ENCODE measurements at places on chromosomes 1 and 21.

- DNase-seq = no peak
These were observed 2.0 kb upstream of the B3GALT5 start for GRCh38 chr21:39610703-39611102.

DNA sequence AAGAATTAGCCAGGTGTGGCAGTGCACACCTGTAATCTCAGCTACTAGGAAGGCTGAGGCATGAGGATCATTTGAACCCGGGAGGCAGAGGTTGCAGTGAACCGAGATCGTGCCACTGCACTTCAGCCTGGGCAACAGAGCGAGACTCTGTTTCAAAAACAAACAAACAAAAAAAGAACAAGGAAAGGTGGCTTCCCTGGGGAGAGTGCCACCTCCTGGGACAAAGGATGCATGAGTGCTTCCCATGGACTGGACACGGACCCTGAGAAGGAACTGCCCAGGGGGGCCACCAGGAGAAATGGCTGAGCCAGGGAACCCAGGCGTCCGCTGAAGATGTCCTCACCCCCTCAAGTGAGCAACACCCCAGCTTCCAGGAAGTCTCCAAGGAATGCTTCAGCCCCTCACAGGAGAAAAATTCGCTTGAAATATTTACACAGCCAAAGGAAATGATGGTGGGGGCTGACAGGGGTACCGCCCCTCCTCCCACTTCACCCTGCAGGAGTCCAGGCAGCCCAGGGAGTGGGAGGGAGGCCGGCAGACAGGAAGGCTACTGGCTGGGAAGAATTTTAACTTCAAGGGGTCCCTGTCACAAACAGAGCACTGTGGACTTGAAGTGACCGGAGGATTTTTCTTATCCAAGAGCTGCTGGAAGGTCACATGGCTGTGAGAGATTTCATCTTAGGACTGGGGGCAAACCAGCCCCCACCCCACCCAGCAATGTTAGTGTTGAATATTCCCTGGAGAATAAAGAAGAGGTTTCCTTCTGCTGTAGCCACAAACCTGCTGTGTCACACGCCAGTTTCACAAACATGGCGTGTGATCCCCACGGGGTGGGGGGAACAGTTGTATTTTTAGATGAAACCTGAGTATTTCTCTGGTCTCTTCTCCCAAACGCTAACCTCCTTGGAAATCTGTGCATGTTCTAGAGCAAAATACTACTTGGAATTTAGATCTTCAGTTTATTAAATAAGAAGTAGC, 90.8 kb upstream of the SLC25A33 start:
- DNase-seq = no peak

- DNase-seq = no peak
These were observed 768 bp downstream of the EDARADD start for GRCh38 chr1:236394879-236395229.

- no peak for DNase-seq
These were observed 281.1 kb upstream of the CXADR start for GRCh38 chr21:17231771-17232170.

GRCh38 chr1:197269053-197269452, 1.0 kb downstream of the CRB1 start:
- DNase-seq = no peak

- DNase-seq = no peak
These were observed 197.1 kb downstream of the AJAP1 start for GRCh38 chr1:4851385-4852065.

DNA sequence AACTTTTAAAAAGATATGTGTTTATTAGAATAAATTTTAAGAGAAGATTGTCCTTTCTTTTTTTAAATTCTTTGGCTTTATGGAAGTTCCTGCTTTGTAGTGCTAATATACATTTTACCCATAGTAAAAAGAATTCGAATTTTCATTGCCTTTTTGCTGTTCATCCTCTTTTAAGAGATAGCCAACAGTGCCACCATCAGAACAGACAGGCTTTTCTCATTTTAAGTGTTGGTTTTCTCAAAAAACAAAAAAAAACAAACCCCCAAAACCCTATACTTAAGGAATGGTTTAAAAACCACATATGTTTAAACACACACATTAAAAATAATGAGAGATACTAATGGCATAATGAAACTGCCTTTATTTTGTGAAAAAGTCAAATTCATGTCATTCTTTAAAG, 118.8 kb downstream of the NEK7 start:
- no peak for DNase-seq

DNA sequence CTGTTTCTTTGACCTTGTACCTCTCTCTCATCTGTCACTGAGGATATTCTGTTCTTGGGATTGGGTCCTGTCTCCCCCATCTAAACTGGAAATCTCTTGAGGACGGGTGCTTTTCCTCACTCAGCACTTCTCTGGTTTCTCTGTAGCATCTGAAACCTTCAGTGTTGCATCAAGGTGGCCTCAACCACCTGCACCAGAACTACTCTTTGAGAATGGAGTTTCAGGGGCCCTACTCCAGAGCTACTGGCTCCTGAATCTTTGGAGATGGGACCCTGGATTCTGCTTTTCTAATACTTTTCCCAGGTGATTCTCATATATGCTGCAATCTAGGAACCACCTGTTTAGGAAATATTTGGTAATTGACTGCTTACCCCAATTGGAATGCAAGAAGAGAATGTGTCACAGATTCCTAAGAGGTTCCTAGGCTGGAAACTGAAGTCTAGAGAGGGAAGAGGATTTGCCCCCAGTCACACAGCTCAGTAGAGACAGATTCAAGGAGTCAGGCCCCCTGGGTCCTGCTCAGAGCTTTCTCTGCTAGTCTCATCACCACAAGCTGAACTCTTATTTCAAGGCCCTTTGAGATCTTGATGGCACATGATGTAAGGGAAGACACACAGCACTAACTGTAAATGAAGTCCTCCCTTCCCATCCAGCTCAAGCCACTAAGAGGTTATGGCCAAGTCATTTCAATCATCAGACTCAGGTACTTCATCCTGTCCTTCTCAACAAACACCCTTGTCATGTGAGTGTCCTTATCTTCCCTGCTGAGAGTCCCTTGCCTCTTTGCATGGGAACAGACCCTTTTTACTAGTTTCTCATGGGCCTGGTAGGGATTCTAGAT, 48.7 kb downstream of the EIF2D start:
- no peak for DNase-seq

DNA sequence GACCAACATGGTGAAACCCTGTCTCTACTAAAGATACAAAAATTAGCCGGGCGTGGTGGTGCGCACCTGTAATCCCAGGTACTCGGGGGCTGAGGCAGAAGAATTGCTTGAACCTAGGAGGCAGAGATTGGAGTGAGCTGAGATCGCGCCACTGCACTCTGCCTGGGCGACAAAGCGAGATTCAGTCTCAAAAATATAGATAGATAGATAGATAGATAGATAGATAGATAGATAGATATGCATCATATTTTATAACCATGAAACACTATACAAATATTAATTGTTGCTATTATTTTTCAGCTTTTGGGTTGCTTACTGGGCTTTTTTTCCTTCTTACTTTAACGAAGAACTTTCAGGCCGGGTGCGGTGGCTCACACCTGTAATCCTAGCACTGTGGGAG, 4.8 kb upstream of the FAF1 start:
- no peak for DNase-seq

DNA sequence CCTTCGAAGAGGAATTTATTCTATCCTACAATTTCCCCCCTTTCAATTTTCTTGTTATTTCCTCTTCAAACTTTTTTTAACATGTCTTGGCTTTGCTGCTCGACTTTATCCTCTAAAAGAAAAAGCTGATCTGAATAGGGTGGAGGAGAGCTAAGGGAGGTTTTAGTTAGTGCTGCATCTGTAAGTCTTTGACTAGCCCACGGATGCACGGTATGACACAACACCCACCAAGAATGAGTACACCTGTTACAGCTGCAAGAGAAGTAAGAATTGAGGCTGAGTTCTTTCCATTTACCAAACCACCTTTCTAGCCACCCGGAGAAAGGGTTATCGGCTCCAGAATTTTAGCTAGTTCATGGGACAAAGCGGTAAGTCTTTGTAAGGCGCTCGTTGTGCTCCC, 23.8 kb downstream of the SCCPDH start:
- DNase-seq = no peak

- no peak for DNase-seq
These were observed 32.6 kb upstream of the RGS8 start for GRCh38 chr1:182716740-182717720.

DNA sequence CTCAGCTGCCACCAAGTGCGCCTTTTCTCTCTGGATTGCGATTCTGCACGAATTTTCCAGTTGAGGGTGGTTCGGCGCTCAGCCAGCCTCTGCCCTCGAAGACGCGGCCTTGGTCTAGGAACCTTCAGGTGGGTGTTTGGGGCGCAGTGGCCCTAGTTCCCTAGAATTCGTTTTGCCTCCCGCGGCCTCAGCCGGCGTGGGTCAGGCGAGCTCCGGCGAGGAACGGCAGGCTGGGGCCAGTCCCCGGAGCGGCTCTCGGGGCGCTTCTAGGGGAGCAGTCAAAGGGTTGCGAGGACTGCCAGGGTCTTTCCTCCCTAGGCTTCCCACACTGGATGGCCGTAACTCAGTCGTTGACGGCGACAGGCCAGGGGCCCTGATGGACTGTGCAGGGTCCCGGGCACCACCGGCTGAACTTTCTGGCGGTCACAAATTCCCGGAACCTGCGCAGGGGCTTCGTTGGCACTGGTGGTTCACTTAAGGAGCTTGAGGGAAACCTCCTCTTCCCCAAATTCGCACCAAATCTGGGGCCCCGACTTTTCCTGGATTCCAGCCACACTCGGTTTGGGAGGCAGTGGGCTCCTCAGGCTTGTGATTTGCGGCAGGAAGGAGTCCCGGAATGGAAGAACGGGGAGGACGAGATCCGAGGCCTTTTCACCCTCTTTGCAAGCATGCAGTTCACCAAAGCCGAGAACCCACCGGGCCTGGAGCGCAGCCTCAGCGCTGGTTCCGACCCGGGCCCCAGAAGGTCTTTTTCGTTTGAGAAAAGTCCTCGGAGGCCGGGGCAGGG, 1.2 kb downstream of the DMBX1 start:
- DNase-seq = no peak

DNA sequence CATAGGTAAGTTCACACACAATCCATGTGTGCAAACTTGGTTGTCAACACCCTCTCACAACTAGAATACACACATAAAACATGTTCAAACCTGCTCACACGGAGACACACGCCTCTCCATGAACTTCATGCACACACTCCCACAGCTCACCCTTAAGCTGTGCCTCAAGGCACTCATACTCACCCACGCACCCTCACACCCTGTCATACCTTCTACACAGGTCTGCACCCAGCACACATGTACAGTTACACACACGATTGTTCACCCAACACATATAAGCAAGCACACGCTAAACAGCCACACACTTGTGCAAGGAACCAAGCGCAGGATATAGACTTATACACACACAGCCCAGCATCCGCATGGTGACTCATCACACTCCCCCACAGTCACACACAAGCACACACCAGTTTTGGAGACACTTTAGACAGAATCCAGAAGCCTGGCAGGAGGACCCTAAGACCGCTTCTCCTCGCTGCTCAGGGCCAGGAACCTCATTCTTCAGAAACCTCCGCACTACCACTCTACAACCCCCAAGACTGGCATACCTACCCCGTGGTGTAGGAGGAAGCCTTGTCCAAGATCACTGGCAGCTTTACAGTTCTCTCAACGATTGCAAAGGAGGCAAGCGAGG, 58.7 kb upstream of the ZC3H12A start:
- DNase-seq = no peak

- DNase-seq = no peak
These were observed 31.0 kb downstream of the SLC16A1 start for GRCh38 chr1:112925015-112925414.

GRCh38 chr1:32331549-32331948, 4.5 kb downstream of the MARCKSL1 start:
- no peak for DNase-seq

DNA sequence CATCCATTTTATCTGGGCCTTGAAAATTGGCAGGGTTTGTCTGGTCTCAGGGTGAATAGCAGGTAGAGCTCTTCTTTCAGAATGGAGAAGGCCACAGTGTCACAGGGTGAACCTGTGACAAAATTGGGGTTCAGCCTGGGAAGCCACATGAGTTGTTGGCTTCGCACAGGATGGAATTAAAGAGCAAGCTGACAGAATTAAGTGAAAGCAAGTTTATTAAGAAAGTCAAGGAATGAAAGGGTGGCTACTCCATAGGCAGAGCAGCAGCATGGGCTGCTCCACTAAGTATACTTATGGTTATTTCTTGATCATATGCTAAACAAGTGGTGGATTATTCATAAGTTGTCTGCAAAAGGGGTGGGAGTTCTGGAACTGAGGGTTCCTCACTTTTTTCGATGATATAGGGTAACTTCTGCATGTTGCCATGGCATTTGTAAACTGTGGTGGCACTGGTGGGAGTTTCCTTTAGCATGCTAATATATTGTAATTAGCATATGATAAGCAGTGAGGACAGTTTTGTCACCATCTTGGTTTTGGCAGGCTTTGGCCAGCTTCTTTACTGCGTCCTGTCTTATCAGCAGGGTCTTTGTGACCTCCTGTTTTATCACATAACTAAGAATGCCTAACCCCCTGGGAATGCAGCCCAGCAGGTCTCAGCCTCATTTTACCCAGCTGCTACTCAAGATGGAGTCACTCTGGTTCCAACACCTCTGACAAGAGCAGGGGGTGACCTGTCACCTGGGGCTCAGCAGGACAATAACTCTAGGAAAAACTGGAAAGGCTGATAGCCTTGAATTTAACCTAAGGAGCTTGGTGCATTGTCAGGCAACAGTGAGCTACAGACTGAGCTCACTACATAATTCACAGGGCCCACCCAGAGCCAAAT, 5.1 kb downstream of the IFNAR2 start:
- no peak for DNase-seq

- DNase-seq = no peak
These were observed 10.6 kb downstream of the VCAM1 start for GRCh38 chr1:100730130-100730529.

DNA sequence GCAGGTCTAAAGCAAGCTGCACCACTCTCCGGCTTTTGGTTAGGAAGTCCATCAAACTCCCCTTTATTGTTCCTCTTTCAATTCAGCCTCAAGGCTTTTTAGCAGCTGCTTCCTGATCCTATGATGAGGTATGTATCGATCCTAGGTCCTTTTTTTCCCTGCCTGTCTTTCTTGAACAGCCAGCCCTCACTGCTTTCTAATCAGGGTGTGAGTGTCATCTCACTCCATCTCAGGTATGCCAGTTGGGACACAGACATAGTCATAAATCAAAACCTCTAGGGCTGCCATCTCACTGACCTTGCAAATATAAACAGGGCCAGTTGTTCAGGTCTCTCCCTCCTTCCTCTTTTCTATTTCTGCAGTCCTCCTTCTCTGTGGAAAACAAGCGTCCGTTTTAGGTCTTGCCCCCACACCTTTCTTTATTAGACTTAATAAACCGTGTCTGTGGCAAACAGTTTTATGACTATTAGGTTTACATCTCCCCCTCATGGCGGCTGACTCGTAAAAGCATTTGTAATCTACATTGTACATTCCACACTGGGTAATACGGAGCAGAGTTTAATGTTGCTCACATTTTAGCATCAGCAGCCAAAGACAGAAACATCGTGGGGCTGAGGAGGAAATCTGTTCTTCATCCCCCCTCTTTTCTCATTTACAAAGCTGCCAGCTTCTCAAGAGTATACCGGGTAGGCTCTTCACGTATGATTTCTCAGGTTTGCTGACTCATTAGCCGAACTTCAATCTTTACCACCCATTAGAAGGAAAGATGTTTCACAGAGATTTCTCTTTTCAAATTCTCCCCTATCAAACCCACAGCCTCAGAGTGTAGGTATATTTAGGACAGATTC, 11.6 kb downstream of the STYXL2 start:
- no peak for DNase-seq

All from activated B cell treated with CpG ODN at 0.5 μM for 24 hours (primary cell).